ENCODE measurements at places on chromosomes 7 and 10.

- DNase-seq: no peak
These were observed 28.9 kb upstream of the CREB3L2 start for GRCh38 chr7:138030679-138031351.

GRCh38 chr10:28359334-28359733, 56.5 kb upstream of the MPP7 start:
- no peak for DNase-seq

DNA sequence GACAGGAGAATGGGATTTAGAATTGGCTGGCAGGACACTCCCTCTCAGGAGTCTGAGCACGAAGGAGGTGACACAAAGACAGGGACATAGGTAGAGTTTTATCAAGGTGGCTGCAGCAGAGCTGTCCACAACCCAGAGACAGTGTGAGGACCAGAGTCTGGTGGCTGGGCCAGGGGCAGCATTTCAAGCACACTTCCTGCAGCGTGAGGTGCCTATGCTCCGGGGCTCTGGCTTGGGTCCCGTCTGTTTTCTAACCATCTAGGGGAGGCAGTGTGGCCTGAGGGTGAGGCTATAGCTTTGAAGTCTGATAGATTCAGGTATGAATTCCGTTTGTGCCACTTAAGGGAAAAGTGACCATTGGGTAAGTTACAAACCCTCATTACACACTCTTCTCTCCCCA, 222.7 kb upstream of the ZMIZ1 start:
- DNase-seq: no peak

DNA sequence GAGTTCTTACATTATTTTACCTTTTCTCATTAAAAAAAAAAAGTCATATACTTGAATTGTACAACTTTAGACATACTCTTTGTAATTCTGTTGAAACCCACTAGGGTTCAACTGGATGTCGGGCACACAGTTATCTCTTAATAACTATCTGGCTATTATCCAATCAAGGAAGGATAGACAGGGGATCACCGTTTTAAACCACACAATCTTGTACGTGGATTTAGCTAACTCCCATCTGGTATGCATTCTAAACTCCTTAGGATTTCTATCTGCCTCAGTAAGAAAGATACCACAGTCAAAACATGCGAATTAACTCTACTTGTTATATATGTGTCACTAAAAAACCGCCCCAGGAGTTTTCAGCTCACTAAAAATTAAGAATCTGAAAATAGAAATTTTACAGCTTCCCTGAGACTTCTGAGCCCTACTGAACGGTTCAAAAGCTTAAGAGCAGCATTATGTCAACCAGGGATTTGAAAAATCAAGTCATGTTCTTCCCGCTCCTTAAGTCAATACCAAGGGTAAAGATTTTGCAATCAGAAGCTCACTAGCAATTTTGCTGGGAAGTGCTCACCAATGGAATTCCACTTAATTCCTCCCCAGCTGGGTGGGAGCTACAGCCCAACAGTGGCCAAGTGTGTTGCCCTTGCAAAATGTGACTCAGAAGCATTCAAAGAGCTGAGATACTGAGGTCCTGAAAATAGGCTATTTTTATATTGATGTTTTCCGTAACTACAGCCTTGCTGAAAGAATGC, 267.0 kb downstream of the FRMD4A start:
- DNase-seq: no peak

DNA sequence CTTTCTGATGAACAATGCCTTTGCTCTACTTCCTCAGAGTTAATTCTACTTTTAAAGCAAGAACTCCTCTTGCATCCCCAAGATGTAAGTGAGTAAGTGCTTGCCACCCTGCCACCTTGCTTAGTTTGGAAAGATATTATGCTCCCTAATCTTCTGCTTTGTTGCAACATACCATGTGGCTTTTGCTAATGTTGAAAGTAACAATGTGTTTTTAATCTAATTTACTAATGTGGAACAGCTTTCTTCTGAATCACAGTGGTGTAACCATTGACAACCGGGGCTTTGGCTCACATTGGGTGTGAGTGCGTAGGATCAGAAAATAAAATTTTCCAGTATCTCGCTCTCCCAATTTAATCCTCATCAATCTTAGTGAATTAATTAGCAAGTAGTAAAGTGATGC, 254.1 kb upstream of the PTER start:
- DNase-seq: no peak

- no peak for DNase-seq
These were observed 252.2 kb upstream of the PLPP4 start for GRCh38 chr10:120204877-120205276.

DNA sequence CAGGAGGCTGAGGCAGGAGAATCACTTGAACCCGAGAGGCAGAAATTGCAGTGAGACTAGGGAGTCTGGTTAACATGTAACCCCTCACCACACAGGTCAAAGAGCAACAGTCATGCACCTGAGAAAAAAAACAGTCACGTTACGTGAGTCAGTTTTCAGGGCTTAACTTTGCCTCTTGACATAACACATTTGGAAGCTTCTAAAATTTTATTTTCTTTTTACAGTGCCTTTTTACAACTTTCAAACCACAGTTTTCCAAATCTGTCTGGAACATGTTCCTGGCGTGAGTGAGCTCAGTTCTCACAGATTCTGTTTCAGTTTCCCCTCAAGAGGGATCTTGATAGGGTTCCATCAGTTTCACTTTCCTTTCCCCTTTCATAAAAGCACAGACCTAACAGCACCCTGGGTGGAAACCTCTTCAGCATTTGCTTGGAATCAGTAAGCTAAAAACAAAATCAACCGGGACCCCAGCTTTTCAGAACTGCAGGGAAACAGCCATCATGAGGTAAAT, 4.4 kb downstream of the IFIT3 start:
- DNase-seq: no peak

- peak; percentile 45 for DNase-seq
These were observed at the start of gene CDHR1 for GRCh38 chr10:84194424-84195043. Gene CDHR1, plus strand, starts transcription at chr10:84194537. Its CDS starts 224 bp downstream, at chr10:84194761.

DNA sequence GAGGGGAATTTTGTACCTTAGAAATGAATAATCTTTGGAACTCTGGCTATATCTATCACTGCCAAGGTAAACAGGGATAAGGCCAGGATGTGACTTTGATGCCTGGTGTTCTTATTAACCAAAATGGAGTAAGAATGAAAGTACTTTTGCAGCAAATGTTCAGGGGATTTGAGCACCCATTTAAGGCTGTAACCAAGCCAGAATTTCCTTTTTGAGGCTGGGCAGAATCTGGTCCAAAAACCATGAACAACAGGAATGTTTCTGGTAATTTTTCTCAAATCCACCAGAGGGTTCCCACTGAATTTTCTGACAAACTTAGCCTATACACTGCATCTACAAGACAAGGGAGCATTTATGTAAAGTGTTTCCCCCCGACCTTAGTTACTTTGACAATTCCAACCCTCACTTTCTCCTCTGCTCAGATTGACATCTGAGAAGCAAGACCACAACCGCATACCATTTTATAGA, 120.6 kb downstream of the BAMBI start:
- no peak for DNase-seq

DNA sequence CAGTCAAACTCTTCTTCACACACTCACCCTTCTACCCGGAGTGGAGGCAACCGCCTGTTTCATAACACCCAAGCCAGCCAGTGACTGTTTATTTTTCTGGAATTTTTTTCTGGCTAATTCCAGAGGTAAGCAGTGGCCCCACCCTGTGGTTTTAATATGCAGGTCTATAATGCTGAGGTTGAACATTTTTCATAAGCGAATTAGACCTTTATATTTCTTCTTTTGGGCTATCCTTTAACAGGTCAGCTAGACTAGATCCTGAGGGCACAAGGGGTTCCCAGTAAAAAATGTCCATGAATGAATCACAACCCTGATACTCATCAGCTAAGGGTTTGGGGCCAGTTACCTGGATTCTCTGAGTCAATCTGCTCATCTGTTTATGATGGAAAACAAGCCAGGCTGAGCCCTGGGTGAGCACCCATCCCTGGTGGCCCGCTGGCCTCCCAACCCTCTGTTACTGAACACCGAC, 76.2 kb downstream of the GRB10 start:
- no peak for DNase-seq

GRCh38 chr7:91140982-91141381, 123.3 kb upstream of the FZD1 start:
- DNase-seq: no peak

DNA sequence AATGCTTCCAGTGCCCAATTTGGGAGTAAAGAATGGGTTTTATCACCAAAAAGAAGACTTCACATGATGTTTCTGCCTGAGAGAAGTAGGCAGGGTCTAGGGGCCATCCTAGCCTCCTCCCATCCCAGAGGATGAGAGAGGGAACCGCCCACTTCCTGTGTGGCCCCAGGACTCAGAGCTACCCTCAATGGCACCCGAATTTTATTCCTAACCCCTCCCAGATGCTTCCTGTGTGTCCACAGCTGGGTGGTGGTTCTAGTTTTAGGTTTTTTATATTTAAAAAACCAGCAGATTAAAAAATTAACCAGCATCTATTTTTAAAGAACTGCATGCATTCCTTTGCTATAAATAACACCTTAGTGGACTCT, 583.5 kb downstream of the PTPRN2 start:
- no peak for DNase-seq

- DNase-seq: no peak
These were observed 396.5 kb upstream of the VSTM2A start for GRCh38 chr7:54145716-54146115.

- peak; percentile 16 for DNase-seq
These were observed 14.0 kb downstream of the GATAD1 start for GRCh38 chr7:92461027-92462003.

GRCh38 chr7:92698237-92698841, 108.1 kb upstream of the FAM133B start:
- DNase-seq: peak; percentile 81

- no peak for DNase-seq
These were observed 26.2 kb upstream of the C10orf90 start for GRCh38 chr10:126696684-126697083.

GRCh38 chr7:78041423-78041822, 242.8 kb downstream of the PHTF2 start:
- no peak for DNase-seq

DNA sequence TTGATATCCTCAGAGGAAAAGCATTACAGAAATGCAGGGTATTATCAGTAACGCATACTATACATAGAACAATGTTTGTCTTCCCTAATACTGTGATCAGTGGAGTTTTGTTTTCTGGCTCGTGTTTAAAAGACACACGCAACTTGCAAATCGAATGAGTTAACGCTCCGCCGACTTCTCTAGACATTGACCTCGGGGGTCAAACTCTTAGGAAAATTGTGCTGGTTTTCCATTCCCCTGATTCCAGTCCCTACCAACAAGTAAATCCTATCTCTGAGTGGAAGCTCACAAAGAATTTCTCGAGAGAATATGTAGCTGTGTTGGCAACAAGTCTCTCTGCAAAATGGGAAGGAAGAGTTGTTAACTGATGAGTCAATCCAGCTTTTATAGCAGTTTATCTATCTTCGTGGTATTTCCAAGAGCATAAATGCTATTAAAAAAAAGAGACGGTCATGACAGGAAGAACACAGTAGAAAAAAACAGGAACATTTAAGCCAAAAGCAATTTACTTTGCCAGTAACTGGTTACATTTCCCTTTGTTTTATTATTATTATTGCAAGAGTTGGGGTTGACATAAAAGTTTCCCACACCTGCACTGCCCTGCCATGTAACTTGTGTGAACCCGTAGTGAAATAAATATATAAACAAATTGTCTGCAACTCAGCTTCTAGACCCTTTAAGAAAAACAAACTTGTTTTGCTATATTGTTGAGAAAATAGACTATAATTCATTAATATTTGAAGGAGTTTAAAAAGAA, 144.4 kb downstream of the ARID5B start:
- no peak for DNase-seq

DNA sequence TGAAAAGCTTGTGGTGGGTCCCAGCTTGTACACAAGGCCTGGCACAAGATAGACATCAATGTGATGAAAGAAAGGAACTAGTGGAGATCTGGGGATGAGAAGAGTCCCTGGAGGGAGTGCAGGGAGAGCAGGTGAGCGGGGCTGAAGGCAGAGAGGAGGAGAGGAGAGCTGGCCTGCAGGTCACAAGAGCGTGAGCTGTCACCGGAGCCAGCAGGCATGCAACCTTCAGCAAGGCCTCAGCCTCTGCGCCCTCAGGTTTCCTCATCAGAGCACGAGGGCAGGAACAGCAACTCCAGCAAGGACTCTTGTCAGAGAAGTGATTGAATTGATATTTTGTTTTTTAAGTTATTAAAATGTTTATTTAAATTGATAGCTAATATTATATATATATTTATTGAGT, 188.6 kb downstream of the CXCL12 start:
- no peak for DNase-seq

DNA sequence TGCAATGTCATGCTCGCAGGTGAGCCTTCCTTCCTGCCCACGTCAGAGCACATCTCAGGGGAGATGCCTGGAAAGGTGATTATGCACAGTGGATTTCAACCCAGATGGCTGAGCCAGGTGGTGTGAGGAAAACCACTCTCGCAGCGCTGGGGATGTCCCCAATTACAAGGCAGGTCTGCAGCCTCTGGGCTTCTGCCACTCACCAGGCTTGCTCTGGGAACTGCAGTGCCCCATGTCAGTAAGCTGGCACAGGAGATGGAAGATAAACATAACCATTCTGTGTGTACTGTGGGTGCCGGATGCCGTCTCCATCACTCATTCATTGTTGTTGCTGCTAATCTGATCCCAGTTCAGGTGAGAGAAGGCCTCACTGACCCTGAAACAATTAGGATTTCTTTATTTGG, 222.9 kb upstream of the PITRM1 start:
- no peak for DNase-seq

- no peak for DNase-seq
These were observed 9.7 kb downstream of the ZMIZ1 start for GRCh38 chr10:79078367-79079053.

- no peak for DNase-seq
These were observed 12.6 kb upstream of the WDFY4 start for GRCh38 chr10:48671914-48672595.

DNA sequence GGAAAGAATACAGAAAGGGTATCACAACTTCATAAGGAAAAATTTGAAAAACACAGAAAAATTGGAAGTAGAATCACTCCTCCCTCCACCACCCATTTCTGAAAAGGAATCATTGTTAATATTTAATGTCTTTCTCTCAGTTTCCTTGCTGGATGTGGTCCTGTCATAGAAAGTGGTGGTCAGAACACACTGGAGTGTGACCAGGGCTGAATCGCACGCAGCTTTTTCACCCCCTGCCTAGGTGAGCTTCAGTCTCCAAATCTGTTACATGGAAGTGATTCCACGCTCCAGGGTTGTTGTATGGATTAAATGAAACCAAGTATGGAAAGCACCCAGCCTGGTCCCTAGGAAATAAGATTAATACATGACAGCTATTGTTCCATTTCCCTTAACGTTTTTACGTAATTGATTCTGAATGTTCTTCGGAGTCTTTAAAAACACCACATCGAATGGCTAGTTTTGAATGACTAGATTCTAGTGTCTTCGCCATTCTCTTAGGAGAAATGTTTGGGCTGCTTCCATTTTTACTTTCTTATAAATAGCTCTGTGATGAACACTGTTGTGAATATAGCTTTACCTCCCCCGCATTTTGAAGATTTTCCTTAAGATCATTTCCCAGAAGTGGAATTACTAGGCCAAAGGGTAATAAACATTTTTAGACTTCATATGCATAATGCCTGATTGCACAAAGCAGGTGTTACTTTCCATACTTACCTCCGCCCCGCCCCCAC, 10.9 kb upstream of the DUSP5 start:
- DNase-seq: no peak

- no peak for DNase-seq
These were observed 102.7 kb downstream of the ADRA2A start for GRCh38 chr10:111179514-111179913.

All from putamen (tissue), 1 donor.